ACHN (cell line): ENCODE measurements at places on chromosomes 5 and 9.

- no peak for DNase-seq
Measured at GRCh38 chr5:3000631-3001030, 249.2 kb upstream of the IRX2 start.

- no peak for DNase-seq
Measured at GRCh38 chr5:140609126-140609525, 23.8 kb downstream of the CD14 start.

DNA sequence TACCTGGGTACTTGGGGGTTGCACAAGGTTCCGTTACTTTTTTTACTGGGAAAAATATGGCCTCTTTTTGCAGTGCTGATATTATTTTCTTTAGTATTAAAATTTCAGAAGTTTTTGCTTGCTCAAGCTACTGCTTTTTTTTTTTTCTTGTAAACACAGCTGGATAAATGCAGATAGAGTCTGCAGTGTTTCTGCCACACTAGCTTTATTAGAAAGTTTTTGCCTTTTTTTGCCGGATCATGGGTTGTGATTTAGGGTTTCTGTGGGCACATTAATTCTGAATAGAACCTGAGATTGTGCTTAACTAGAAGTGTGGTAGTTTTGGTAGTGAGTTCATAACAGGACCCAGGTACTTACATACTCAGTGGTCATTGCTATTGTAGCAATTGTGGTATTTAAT lies 19.9 kb downstream of the KIAA1958 start:
- no peak for DNase-seq

DNA sequence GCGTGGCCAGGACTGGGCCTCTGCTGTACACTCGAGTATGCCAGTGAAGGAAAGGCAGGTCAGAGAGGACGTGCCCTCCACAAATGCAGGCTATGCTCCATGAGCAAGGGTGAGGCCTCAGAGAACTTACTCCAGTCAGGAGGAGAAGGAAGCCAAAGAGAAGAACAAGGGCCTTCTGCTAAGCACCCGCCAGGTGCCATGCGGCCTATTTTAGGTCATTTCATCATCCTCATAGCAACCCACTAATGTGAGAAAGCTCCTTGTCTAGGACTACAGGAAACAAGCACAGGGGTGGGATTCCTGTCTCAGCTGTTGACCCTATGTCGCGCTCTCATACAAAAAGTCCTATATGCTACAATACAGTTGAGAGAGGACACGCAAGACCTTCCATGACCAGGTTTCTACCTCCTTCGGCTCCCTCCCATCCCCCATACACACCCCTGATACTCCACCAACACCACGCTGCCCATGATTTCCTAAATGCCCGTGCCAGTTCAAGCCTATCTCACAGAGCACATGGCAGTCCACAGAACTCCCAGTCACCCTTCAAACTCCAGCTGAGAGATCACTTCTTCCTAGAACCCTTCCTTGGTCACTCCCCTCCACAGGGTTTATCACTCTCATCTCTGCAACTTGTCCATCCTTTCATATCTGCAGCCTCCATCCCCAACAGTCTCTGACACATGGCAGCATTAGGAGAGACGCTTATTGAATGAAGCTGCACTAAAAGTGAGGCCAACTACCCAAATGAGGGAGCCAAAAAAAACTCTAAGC lies 26.8 kb downstream of the PSMB7 start:
- no peak for DNase-seq

DNA sequence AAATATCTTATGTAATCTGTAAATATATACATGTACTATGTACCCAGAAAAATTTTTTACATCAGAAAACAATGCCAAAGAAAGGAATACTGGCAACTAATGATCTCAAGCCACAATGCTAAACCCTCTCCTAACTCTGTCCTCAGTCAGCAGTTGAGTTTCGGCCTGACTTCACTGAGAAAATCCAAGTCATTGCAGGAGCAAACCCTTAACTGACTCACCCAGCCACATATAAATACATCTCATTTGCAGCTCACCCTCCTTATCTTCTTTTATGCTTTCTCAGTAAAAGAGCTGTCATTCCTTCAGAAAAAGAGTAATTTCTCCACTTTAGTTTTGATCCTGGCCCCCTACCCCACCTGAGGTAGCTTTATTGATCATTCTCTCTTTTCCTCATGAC lies 46.1 kb upstream of the TMED7 start:
- no peak for DNase-seq

DNA sequence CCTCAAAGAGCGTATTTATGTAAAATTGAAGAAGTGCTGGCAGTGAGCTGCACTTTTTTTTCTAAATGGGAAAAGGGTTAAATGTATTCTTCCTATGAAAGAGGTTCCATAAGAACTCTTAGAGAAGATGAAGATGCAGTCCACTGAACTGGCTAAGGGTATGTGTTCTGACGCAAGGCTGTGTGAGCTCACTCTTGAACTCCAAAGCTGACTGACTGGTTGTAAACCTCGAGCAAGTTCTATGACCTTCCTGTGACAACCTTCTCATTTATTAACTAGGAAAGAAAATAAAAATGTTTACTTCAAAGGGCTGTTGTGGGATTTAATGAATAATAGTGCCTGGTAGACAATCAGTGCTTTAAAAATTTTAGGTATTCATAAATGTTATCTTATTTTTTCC lies 46.7 kb downstream of the POC5 start:
- no peak for DNase-seq

GRCh38 chr9:16126042-16126441 lies 573.2 kb downstream of the CCDC171 start:
- no peak for DNase-seq

DNA sequence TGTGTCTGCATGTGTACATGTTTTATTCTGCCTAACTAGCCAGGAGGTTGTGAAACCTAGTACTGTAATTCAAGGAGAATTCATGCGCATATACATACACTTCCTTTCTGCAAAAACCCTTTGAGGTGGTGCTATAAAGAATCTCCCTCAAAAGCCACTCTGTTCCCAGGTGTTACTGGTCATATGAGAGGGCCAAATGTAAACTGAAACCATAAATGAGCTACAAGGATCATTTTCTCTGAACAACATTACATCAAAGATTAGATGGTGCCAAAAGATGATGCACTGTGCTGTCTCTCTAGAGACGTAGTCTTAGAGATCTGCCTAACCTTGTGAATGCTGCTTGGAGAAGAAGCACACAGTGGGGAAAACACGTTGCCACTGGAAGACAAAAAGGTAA lies 15.7 kb downstream of the NREP start:
- DNase-seq: no peak

- no peak for DNase-seq
Measured at GRCh38 chr9:130499804-130500263, 55.1 kb downstream of the ASS1 start.

DNA sequence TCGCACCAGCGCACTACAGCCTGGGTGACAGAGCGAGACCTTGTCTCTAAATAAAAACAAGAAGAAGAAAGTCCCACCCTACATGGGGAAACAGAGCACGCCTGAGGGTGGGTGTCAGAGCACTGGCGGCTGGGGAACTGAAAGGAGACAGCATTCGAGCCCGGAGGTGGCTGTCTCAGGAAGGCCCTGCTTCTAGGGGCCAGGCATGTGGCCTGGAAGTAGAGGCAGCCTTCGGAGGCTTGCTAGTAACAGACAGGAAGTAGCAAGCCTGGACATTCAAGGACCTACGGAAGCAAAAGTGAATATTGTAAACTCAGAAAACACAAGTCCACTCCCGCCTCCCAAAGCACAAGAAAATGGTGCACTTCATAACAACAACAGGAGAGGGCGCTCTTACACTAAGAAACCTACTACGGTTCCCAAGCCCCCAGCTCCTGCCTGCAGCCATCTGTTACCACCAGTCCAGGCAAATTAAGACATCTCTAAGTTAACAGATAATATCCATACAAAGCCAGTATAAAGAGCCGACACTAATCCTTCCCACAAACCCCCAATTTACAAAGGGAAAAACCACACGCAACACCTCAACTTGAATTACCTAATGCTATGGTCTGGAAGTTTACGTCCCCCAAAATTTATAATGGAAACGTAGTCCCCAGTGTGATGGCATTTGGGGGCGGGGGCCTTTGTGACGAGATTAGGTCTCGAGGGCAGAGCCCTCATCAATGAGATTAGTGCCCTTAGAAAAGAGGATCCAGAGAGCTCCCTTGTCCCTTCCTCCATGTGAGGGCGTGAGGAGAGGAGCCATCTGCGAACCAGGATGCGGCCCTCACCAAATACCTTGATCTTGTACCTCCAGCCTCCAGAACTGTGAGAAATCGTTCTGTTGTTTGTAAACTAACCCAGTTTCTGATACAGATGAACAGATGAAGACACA lies 7.7 kb downstream of the RASGEF1C start:
- DNase-seq: peak; percentile 17

DNA sequence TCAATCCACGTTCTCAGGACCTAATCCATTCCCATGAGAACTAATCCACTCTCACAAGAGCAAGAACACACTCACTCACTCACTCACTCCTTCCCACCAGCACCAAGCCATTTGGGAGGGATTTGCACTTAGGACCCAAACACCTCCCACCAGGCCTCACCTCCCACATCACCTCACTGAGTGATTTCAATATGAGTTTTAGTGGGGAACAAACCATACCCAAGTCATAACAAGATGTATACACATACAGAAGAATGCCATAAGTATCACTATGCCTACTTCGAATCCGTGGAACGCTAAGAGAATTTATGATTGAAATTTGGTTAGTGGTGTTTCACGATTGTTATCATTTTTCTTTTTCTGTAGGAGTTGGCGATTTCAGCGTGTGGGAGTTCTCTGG lies 29.3 kb upstream of the CTSL start:
- DNase-seq: no peak

DNA sequence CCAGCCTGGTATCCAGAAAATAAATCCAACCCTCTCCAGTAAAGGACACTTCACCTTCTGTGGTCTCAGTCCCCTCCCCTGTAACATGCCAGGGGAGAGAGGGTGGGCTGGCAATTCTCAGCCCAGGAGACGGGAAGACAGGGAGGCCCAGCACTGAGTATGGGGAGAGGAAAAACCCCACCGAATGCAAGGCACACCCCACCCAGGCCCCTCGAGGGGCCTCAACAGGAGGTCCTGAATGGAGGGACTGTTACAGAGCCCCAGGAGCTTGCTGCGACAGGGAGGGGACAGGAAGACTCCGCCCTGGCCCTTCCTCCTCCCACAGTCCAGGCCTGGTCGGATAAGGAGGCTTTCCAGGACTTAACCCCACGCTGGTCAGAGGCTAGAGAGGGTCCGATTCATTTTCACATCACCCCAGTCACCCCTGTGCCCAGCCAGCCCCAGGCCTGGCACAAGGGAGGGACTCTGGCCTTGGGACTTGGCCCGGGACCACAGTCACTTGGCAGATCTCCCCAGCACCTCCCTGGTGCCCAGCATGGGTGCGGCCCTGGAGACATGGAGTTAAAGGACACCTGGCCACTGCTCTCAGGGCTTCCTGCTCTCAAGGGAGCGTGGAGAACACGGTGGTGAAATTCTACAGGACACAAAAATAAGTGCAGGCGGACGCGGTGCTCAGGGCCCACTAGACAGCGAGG lies 44.9 kb upstream of the STXBP1 start:
- peak; percentile 54 for DNase-seq

DNA sequence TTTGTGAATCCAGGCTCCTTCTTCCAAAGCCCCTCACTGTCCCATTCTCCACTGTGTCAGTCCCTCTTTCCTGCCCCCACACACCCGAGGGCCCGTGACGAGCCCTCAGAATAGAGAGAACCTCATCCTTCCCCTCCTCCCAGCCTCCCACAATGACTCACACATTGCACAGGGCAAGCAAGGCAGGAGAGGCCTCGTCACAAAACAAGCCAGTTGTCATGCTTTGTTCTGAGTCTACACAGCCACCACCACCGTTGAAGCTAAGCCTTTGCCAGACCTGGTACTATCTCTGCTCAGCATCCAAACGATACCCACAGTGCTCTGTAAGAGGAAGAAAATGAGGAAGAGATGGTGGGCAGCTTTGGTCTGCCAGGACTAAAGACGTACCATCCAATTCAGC lies 142.2 kb upstream of the ZNF366 start:
- no peak for DNase-seq

DNA sequence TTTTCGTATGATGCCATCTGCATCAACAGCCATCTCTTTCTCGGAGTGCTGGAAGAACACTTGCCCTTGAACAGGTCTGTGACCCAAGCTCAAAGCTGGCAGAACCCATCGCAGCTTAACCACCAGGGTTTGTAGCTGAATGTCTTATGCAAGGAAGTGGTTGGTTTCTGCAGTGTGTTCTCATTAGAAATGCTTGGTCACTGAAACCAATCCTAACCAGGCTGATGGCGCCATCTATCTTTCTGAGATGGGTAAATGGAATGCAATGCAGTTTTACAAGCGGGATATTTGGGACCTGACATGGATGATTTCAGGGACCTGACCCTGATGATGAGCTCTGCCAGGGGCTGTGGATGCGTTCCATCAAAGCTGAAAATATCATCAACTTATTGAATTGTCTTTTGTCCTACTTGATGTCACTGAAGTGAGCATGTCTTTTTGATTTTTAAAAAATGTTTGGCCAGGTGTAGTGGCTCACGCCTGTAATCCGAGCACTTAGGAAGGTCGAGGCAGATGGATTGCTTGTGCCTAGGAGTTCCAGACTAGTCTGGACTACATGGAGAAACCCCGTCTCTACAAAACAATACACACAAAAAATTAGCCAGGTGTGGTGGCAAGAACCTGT lies 28.7 kb downstream of the DMRT3 start:
- peak; percentile 46 for DNase-seq

DNA sequence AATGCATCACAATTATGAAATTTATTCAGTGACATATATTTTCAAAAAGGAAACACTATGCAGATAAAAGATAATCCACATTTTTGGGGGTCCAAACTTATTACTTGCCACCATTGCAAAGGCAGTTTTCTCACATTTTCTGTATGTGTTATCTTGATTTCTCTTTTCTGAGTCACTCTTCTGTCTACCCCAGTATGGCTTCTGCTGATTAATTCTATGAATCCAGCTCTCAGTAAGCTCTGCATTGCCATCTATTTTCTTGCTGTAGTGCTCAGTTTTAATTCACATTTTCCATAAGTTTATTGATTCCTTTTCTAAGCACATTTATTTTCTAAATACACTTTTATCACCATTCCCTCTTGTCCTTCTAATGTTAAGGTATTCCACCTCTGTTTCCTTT lies 1.7 kb downstream of the IFNA10 start:
- DNase-seq: no peak

DNA sequence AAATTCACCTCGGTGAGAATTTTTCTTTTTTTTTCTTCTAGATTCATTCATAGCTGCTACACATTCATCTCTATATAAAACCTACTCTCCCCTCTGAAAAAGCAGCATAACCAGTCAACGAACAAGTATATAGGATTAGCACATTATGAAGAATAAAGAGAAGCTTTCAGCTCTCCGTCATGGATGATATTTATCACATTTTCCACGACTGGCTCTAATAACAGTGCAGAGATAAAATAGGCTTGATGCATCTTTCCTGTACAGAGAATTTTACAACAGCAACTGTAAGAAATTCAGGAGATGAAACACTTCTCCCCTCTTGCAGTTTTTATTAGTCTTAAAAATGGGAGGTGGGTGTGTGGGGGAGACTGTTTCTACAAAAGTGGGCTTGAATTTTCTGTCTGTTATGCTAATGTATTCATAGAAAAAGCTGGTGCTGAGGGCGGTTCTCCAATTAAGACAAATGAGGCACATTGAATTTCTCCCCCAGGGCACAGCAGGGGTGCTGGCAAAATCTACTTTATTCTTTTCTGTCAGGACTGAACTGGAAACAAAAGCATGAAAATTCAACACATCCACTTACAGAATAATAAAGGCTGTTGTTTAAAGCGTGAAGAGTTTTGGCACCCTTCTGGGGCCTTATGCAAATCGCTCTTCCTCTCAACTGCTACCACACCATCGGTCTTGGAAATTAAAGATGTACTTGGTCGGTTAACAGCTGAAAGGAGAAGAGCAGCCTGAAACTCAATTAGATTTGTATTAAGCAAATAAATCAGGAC lies 233.9 kb upstream of the ZNF608 start:
- DNase-seq: no peak
